ENCODE measurements at places on chromosomes 1 and 21.

DNA sequence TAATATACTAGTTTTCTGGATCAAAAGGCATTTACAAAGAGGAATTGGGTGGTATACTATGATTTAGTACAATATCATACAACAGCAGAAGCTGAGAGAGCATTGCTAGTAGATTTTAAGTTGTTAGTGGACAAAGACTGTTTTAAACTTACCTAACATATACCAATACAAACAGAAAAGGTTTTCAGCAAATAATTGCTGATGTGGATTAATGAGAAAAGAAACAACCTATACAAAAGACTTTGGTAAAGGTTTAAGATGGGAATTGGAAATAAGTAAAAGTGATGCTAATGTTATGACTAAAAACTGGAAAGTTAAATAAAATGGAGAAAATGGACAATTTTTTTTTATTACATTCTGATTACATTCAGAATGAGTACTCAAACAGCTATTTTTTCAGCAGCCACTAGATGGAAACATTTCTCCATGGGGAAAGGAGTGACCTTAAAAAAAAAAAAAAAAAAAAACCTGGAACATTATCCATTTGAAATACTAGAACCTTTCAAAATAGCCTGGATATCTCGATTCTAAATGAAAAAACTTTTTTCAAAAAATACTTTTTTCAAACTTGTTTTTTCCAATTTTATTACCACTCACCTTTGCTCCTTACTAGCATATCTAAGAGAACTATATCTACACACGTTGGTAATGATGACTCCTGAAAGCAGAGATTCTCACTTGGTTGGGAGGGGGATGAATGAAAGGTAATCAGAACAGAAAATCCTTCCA, 55.4 kb downstream of the EPRS1 start:
- peak; percentile 40 for DNase-seq

GRCh38 chr1:75588779-75589475, 22.0 kb downstream of the SLC44A5 start:
- DNase-seq, result no peak

DNA sequence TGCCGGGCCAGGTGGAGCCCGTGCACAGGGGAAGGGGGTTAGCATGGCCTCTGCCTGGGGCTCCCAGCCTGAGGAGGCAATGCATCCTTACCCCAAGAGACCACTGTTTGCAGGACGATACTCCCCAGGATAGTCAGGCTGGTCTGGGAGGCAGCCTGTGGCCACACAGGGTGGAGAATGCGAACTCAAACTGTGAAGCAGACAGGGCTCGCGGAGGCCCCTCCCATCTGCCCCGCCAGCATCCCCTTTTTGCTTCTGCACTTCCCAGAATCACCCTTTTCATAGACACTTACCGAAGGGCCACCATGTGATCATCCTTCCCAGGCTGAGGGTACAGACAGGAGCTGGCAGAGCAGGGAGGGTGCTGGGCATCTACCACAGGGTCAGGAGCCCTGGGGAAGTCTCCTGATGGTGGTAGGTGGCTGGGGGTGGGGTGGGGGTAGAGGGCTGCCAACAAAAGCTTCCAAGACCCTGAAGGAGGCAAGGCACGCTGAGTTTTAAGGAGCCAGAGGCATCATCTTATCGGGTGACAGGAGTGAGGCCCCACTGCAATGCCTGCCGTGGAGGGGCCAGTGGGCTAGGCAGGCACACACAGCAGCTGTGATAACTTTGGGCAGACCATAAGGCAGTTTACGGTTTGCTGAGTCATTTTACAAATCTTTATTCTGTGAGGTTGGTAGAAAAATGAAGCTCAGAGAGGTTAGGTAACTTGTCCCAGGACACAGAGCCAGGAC, 31.3 kb upstream of the BTG2 start:
- DNase-seq, result no peak

DNA sequence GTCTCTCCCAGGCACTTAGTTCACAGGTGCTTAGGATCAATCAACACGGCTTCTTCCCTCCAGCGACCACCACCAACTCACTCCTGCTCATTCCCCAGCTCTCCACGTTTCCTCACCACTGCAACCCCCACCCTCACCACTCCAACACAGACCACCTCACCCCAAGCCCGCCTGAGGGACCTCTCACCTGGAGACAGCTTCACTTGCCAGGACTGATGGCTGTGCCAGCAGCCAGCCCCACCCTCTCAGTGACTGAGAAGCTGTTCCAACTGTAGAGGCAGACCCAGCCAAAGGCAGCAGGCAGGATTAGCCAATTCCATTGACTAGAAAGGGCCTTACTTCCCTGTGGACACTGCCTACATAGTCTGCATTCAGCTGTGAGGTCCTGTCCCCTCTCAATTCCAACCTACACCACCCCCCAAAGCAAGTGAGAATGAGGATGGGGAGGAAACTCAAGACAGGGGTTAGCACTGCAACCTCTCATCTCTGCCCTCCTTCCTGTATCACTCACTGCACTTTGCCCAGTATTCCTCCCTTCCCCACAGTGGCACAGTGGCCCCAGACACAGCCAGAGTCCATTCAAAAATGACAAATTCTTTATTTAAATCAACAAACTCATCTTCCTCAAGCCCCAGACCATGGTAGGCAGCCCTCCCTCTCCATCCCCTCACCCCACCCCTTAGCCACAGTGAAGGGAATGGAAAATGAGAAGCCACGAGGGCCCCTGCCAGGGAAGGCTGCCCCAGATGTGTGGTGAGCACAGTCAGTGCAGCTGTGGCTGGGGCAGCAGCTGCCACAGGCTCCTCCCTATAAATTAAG, 7.6 kb downstream of the TAGLN2 start:
- DNase-seq, result no peak

- no peak for DNase-seq
Observed at GRCh38 chr21:20730441-20730840, 267.8 kb upstream of the NCAM2 start.

DNA sequence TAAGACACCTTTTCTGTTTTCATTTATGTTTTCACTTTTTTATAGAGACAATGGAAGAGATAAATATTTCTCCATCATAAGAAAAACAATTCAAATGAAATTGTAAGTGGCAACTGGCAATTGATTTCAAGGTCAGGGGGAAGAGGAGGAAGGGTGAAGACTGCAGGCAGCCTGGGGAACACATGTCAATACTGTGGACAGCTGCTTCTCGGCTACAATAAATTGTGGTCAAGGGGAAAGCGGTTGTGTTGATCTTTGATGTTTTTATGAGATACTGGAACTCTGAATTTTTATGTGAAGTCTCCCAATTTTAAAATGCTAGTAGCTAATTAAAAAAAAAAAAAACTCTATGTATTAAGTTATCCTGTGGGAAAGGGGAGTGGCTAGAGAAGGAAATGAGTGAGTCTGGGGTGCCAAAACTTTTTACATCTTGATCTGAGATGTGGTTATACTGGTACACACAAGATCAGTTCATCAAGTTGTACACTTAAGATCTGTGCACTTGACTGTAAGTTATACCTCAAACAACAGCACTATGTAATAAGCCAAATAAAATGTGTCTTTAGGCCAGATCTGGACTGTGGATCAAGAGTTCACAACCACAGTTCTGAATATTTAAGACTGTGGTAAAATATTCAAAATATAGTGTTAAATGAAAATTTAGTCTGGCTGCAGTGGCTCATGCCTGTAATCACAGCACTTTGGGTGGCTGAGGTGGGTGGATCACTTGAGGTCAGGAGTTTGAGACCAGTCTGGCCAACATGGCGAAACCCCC, 18.0 kb downstream of the SSX2IP start:
- no peak for DNase-seq

- no peak for DNase-seq
Observed at GRCh38 chr1:234990874-234991801, 137.5 kb downstream of the TOMM20 start.

DNA sequence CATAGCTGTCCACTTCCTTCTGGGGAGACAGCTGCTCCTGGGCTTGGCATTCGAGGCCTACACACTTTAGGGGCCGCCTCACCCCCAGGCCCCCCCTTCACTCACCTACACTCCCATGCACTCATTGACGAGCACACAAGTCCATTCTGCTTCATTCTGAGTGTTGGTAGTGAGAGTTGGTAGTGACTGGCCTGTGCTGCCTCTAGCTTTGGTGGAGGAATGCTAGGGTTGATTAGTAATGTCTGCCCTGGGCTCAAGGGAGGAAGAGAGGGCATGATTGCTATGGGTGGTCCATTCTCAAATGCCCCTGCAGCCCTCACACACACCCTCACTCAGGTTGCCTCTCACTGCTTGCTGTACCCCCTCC, 30.4 kb downstream of the TRIM11 start:
- DNase-seq, result no peak

DNA sequence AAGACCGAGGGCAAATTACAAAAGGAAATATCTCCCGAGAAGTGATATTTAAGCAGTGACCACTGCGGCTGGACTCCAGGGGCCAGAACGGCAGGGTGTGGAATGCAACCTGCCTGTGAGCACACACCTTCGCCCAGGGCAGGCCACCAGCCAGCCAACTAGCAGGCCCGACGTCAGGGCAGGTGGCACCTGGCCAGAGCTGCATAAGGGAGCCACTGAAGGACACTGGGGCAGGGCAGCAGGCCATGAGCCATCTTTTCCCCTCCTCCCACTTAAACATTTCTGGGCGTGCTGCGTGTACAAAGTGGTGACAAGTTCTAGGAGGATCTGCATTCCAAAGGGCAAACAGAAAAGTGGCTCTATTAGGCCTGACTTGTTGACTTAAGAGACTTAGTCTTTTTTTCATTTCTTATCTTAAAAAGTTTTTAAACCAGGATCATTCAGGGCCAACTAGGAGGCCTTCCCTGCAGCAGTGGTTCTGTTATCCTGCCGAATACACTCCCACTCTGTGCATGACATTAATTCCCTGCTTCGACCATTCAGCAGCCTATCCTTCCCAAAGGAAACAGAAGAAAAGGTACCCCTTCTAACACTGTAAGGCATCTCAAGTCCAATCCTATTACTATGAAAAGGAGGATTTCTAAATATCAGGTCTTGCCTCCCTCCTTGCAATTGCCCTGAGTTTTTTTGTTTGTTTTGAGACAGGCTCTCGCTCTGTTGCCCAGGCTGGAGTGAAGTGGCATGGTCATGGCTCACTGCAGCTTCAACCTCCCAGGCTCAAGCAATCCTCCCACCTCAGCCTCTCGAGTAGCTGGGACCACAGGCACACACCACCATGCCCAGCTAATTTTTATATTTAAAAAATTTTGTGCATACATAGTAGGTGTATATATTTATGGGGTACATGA, 96.3 kb downstream of the BCAR3 start:
- DNase-seq, result no peak

DNA sequence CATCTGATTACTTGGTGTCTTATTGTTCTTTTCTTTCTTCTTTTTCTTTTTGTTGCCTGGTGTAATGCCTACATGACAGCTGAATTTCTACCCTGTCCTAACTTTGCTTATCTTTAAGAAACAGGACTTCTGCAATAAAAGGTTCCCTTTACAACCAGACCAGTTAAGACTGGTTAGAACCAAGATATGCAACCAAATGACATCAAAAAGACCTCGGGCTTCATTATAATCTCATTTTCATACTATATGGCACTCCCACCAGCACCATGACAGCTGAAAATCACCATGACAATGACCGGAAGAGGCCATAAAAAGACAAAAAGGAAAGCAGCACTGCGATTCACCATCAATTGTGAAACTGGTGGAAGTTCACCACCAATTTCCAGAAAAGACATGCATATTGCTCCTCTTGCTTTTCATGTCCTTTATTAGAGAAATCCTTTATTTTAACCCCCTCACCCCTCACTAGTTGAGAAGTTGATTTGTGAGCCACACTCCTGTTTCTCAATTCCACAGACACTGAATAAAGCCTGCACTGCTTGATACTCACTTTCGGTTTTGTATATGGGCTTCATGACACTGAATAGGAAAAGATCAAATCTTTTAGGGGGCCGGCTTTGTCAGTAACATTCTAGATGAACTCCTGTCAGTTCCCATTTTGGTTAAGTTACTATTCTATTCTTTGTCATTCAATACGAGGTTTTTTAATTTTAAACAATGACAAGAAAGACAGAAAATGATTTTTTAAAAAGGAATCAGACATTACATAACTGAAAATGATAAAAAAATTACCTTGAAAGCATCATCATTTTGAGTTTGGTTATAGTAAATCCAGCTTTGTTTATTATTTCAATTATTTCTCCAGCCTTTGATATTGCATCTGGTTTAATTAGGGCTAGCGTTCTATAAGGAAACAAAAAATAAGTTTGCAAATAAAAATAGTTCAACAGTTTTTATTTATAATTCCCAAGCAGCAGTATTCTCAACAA, 58.1 kb downstream of the NME7 start:
- no peak for DNase-seq

- no peak for DNase-seq
Observed at GRCh38 chr1:27074175-27074780, 61.6 kb upstream of the TENT5B start.

GRCh38 chr21:30257773-30258172, 25.0 kb downstream of the KRTAP24-1 start:
- DNase-seq, result no peak

GRCh38 chr1:236829085-236829484, 34.0 kb downstream of the MTR start:
- no peak for DNase-seq

- peak; percentile 18 for DNase-seq
Observed at GRCh38 chr1:224433041-224433691, 1.4 kb downstream of the WDR26 start.

DNA sequence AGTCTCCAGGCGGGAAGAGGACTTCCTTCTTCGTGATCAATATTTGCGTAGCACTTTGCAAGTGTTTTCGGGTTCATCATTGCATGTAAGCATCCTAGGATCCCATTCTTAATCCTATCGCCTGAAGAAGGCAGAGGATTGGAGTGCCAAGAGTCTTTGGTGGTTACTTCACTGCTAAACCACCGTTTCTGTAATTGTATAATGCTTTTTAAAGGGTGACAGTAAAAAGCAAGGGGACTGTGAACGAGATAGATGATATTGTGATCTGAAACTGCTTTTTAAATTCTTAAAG, 345 bp upstream of the ALDH9A1 start:
- no peak for DNase-seq

DNA sequence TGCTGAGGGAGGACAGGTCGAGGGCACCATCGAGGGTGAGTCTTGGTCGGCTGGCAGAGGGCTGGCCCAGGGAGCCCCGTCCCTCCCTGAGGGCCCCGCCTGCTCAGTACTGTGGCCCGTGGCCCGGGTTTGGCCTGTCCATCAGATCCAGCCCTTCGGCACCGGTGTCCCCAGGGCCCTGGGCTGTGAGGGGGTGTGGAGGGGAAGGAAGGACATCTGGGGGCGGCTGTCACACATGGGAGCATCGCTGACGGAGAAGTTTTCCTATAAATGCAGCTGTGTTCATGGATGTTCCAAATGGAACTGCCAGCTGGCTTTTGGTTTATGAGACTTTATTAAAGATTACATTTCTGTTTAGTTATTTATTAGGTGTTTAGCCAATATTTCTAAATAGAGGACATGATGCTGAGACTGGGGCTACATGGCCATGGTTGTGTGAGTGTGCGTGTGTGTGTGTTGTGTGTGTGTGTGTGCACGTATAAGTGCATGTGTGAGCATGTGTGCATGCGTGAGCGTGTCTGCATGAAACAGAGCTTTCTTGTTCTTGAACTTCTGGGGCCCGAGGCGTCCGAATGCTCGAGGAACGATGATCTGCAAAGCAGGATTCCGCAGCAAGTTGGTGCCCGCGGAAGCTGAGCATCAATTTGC, 54.3 kb downstream of the SLX9 start:
- no peak for DNase-seq

- DNase-seq, result no peak
Observed at GRCh38 chr1:92480200-92480812, 6.4 kb downstream of the GFI1 start.

Data from SW 1271 (cell line).